GM06990 (cell line): ENCODE measurements at places on chromosomes 16 and 17.

DNA sequence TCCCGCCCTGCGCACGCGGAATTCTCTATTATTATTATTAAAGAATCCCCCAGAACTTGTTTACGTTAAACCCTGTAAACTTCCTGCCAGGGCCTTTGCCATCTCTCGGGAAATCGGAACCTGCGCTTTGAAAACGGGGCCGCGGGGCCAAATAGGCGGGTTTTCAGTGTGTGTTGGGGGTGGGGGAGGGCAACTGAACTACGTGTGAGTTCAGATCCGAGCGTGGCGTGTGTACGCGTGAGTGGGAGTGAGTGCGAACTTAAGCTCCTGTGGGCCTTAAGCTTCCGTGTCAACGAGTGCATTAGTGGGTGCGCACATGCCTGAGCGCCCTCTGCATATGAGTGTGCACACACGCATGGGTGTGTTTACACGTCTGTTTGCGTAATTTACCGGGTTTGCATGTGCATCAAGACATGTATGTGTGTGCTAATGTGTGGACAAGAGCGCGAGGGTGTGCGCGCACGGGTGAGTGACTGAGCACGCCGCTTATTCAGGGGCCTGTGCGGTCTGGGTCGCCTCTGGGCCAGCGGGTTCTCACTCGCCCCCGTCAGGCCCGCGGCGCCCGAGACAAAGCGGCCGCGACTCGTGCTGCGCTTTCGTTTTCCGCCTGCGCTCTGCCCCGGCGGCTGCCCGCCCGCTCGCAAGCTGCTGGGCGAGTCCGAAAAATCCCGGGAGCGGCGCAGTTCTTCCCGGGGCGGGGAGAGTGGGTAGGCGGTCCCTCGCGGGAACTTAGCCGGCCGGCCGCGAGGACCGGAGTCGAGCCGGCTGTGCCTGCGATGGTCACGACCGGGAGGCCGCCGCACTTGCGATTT, 1.2 kb upstream of the FOXF1 start:
- DNase-seq, result peak; percentile 61

DNA sequence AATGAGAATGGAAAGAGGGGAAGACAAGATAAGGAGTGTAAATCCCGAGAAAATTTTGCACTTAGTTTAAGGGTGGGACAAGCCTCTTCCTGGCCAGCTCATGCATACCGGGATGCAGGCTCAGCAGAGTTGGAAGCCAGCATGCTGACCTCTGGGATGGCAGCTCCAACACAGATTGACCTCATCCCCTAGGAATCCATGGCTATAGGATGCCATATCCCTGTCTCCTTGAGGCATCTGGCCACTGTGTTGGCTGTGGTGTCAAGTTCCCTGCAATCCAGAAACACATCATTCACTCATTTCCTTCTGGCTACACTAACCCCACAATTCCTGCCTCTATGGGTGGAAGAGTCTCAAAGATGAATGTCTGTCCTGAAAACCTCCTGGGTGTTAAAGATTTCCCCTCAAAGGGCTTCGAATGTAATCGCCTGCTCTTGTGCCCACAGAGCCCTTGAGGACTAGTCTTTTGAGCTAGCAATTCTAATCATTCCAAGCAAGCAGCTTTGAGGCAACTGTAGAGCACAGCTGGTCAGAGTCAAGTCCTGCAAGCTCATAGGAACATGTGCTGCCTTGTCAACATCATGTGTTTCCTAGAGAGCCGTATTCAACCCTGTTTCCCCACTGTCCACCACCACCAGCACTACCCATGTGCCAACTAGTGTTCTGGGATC, 141.4 kb downstream of the PMP22 start:
- DNase-seq, result no peak

DNA sequence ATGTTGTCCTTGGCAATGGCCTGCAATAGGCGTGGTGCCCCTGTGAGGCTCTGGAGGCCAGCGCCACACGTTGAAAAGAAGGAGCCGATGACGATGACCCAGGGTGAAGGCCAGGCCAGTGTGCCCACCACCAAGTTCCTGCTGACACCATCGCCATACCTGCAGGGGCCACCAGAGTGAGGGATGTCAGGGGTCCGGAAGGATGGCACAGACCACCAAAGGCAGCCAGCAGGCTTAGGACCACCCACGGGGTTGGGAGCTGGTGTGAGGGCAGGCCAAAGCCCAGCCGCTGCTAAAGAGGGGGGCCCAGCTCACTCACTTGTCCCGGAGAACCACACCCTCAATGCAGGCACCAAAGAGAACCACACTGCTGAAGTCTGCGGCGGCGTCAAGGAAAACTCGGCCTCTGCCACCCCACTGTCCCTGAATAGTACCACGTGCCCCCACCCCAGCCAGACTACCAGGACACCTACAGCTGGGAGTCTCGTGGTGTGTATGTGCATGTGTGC, 6.5 kb upstream of the LCAT start:
- DNase-seq, result no peak

DNA sequence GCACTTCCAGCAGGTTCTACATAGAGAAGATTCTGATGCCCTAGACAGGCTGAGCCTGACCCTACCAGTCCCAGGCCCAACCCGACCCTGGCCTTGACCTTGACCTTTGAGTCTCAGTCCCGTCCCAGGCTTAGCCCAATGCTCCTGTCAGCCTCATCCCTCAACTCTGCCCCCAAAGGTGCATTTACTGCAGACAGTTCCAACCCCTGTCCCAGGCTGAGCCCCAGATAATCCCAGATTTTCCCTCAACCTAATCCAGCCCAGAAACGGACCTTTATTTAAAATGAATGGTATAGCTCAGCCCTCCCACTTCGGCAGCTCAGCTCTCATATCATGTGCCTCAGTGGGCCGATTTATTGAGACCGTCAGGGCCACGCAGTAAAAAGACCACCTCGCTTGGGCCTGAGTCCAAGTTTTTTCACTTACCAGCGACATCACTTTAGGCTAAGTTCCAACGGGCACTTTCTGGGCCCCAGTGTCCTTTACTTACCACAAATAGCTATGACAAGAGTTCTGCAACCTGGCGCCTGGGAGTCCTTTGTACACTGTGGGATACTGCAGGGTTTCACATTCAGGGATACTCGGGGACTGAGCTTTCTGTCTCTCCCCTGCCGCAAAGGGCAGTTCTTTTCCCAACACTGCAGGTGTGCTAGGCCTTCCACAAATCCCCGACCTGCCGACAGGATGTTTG, 89.5 kb downstream of the WSCD1 start:
- no peak for DNase-seq

GRCh38 chr16:76195056-76195455, 82.1 kb upstream of the CNTNAP4 start:
- DNase-seq, result no peak

DNA sequence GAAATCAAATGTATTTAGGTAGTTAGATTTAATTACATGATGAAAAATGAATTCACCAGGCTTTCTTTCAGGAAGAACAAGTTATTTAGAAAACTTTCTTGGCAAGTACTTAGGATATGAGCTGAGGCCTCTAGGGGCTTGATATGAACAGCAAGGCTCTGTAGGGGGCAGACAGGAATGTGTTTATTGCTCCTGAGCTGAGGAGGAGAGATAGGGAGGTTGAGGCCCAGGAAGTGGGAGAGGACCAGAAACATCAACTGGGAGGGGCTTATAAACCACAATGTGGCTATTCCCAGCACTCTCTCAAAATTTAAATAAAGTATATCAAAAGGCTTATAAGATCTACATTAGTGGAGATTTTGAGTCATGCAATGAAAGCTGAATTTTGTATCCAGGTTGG, 154.0 kb upstream of the MAF start:
- DNase-seq, result no peak

DNA sequence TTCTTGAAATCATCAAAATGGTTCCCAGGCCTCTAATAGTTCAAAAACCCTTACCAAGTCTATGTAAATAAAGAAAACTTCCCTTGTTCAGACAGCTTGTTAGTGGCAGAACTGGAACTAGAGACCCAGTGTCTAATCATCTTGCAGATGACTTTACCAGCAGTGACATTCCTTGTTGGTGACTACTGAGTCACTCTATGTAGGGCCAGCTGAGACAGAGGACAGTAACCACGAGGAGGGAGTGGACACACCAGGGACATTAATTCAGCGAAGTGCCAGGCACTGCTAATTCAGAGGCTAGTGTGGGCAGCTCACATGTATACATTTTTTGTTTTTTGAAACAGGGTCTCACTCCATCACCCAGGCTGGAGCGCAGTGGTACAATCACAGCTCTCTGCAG, 6.1 kb upstream of the HEATR3 start:
- DNase-seq, result no peak

DNA sequence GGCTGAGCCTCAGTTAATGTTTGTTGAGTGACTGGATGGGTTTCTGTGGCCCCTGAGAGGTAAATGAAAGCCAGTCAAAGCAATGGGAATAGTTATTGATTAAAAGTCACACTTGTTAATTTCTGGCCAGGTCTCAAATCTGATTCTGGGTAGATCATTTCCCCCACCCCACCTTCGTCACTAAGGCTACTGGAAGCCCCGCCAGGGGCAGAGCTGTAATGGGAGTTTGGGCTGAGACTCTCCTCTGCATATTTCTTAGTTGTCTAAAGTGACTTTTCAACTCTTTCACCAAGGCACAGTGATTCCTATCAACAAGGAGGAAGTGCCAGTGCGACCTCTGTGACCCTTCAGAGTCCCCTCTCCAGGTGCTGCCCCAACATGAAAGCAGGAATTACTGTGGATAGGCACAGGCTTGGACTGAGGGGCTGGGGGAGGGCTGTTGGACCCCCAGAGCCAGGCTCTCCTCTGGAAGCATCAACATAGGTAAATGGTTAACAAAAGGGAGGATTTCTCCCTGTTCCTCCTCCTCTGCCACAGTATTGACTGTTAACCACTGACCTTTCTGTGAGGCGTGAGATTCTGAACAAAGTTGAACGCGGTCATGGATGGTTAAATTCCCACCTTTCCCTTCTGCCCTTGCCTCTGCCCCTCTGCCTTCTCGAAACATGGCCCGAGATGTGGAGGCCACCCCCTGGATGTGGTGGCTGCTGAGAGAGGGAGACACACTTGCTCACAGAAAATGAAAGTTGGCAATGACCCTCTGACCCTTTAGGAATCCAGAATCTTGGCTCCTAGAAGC, 20.8 kb upstream of the TBX2 start:
- no peak for DNase-seq

DNA sequence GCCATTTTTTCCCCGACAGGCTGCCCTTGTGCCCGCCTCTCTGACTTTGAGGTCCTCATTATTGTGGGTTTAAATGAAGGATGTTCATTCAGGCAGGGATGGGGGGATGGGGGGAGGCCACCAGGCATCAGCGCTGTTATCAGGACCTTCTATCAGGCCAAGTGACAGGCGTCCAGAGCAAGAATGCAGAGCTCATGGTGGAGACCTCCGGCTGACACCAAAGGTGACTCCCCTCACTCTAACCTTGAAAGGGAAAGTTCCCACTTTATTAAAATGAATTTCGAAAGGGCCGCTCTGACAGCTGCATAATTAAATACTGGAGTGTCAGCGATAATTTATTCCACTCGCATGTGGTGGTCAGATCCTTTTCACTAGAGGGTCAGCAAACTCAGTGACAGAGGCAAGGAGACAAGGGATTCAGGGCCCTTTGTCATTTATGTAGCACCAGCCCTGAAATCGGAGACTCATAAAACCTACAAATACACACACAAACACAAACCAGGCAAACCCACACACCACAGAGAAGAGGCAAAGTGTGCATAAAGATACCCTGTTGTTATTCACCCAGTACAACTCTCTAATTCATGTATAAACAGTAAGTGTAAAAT, 436.0 kb downstream of the MAF start:
- DNase-seq, result no peak

DNA sequence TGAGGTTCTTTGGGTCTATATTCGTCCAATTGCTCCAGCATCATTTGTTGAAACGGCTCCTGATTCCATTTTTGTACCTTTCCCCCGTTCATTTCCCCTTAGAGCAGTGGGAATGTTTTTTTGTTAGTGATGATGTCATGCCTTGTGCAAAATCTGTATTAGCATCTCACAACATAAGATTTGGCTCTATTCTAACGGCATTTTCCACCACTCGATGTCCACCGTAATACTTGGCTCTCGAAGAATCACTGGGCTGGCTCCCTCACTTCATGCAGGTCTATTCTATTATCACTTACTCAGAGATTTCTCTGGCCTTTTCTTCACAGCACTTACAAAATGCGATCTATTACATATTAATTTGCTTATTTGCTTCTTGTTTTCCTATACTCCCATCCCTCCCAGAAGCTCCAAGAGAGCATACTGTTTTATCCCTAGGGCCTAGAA, 571 bp upstream of the NME1 start:
- no peak for DNase-seq

- DNase-seq, result peak; percentile 72
These were observed 4.3 kb downstream of the KAT2A start for GRCh38 chr17:42116705-42117396.

DNA sequence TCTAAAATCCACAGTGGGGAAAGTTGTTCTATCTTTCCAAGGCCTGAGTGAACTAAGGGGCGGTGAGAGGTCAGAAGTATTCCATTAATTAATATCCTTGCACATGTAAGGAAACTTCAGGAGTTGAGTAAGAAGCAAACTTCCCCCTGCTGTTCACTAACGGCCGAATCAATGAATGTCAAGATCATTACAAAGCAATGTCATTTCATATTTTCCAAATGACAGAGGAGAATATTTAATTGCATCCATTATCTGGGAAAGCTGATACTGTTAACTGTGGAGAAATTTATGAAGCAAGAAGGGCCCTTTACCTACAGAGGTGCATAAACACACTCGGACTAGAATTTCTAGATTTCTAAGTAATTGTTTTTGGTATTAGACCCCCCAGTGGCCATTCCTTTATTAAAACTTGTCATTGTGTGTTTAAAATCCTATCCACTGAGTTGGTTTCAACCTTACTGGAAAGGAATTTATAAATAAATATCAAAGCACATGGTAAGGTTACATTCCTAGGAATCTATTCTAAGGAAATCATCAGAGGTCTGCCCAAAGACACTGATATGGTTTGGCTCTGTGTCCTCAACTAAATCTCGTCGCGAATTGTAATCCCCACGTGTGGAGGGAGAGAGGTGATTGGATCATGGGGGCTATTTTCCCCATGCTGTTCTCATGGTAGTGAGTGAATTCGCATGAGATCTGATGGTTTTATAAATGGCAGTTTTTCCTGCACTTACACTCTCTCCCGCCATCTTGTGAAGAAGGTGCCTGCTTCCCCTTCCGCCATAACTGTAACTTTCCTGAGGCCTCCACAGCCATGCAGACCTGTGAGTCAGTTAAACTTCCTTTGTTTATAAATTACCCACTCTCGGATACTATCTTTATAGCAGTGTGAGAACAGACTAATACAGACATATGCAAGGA, 20.4 kb upstream of the SMURF2 start:
- no peak for DNase-seq
